Bladder microvascular endothelial cell (primary cell): ENCODE measurements at places on chromosomes 1 and 21. TPM values are rescaled to one million over a fixed set of nuclear protein-coding genes. Genes with fewer than 3 reads are reported as not detected.

The TATDN3 gene
- total RNA-seq, result 7.0 and 10.4 TPM in 2 replicates

The C1orf185 gene
- not detected in 2 replicates for total RNA-seq

The CHIA gene
- total RNA-seq, result not detected in 2 replicates

The AK4 gene
- total RNA-seq, result 5.5 and 13.3 TPM in 2 replicates

The RPS6KA1 gene
- total RNA-seq, result 15.4 TPM in 2 replicates
